ENCODE measurements at places on chromosomes 1 and 21.

- DNase-seq = no peak
These were observed 113.7 kb downstream of the FCRL5 start for GRCh38 chr1:157438613-157439012.

DNA sequence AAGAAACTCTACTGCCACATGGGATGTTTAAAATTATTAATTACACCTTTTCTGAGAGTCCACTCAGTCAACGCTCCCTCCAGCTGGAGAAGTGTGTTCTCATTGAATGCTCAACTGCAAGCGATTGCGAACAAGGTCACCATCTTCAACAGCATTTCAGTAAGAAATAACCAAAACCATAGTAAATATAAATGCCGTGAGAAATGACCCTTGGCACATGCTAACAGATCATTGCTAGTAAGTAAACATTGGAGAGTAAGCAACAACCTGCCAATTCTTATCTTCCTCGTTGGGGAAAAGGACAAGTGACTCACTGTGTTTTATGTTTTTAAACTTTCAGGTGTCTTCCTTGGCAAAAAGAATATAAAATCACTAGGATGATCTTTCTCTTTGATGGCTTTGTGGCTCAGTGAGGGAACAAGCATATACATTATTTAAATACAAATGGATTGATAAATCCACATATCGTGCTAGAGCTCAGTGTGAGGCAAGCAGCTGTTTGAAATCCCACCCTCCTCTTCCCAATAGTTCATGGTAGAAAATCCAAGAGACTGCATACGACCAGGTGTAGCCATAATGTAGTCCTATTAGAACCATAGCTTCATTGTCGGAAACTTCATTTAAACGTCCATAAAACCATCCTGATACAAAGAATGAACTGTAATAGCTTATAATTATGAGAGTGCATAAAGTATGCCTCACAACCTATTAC lies 214.6 kb downstream of the GRIK1 start:
- no peak for DNase-seq

DNA sequence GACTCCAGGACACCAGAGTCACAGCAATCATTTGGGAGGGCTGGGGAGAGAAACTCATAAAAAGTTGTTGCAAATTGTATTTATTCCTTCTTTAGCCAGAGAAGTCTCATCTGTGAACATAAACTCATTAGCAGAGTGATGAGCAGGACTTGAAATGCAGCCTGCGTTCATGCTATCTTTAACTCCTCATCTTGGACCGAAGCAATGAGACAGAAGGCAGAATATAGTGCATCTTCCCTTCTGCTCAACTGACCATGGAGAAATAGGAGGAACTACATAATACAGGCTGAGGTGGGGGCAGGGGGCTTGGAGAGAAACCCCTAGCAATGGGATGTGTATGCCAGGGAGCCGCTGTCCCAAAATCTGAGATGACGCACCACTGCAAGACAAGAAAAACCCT lies 121.8 kb upstream of the AJAP1 start:
- DNase-seq = no peak

DNA sequence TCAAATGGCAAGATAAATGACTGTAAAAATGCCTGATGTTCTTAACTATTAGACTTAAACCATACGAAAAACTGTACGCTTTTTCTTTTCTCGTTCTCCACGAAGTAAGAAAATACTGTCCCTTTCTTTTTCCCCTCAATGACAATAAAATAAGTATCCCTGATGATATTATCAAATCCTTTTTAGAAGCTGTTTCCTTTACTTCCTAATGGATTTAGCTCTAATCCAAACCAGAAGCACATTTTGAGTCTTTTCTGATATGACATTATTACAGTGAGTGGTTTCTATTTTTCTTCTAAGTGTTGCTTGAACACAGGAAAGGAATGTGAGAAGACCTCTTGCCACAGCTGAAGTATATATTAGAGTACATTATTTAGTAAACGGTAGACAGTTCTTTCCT lies 32.4 kb downstream of the DNM3 start:
- DNase-seq = no peak

DNA sequence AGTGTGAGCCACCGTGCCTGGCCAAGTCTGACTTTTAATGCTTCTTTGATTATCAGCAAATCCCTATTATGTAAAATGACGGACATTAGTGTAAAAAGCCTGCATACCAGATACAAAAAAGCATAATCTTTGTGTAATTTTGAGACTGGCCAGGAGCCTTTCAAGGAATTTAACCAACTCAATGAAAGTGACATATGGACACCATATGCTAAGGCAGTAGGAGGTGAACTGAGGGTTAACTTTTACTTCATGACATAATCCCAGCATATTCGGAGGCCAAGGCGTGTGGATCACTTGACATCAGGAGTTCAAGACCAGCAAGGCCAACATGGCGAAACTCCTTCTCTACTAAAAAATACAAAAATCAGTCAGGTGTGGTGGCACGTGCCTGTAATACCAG lies 94.6 kb downstream of the EIF4G3 start:
- no peak for DNase-seq

- DNase-seq = no peak
These were observed 84.8 kb downstream of the DMRTB1 start for GRCh38 chr1:53543778-53544695.

- no peak for DNase-seq
These were observed 23.5 kb downstream of the PLA2G2D start for GRCh38 chr1:20095564-20096434.

DNA sequence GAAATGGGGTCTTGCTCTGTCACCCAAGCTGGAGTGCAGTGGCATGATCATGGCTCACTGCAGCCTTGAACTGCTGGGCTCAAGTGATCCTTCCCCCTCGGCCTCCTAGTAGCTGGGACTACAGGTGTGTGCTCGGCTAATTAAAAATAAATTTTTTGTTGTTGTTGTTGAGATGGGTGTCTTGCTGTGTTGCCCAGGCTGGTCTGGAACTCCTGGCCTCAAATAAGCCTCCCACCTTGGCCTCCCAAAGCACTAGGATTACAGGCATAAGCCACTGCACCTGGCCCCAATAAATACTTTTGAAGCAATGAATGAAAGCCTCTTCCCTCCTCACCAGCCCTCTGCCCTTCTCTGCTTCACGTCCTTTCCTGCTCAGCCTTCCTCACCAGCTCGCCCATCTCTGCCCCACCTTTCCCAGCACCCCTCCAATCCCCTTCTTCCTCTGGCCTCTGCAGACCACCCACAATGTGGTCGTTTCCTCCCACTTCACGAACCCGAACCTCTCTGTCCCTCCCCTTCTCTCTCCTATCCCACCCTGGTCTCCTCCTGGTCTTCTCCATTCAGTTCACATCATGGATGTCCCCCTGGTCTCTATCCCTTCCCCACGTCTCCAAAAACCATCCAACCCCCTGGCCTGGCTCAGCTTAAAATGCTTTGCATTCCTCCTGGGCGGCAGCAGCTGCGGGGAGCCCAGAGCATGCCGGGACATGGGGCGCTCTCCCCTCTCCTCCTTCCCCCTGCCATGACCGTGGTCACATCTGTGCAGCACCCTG lies 38.4 kb downstream of the RAP1GAP start:
- DNase-seq = no peak

DNA sequence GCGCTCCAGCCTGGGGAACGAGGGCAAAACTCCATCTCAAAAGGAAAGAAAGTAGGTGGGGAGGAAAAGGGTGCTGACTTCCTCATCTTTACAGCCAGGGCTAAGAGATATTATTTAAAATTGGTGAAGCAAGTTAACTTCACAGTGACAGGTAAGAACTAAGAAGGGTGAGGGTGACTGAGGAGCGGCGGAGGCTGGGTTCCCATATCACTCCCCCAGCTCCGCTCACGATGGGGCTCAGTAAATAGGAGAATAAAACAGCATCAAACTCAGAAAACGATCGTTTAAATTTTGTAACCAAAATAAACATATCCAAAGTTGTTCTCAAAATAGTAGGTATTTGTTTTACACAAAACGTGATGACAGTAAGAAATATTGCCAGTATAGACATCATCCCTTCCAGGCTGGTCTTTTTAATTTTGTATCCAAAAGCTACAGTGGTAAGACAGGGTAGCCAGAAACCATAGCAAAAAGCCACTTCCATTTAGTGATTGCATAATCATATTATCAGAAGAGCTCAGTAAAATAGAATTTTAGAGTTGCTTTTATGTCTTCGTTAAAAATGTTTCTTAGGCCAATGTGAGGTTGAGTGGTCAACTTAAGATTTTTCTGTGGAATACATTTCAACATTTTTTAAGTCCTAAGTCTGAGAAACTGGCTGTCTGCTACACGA lies 26.2 kb upstream of the ADARB1 start:
- no peak for DNase-seq

GRCh38 chr1:5451671-5452070 lies 540.6 kb downstream of the NPHP4 start:
- DNase-seq = no peak

DNA sequence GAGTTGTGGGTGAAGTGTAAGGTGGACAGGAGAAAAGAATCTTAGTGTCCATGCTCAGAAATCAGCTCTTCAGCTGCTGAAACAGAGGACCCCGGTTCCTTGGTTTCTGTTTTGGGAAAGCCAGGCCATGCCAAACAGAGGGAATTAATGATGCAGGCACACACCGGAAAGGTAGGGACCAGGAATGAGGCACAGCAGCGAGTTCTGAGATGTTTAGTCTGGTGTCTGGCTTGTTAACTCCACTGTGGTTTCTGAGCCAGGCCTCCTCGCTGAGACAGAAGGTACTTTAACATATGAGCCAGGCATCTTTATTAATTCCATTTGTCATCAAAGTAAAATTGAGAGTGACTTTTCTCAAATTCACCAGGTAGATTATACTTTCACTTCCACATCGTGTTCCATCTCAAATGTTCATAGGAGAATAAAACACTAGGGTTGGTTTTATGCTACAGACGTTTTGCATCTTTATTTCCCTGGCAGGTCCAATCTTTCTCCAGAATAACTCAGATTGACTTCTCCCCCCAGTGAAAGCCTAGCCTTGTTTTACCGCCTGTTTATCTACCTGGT lies 23.5 kb downstream of the LRRC8D start:
- no peak for DNase-seq

- peak; percentile 87 for DNase-seq
These were observed 39.5 kb downstream of the EPHB2 start for GRCh38 chr1:22749919-22750684.

GRCh38 chr21:30874526-30874925 lies 6.9 kb downstream of the KRTAP11-1 start:
- no peak for DNase-seq

- DNase-seq = no peak
These were observed 25.3 kb downstream of the DPH5 start for GRCh38 chr1:101000131-101000873.

DNA sequence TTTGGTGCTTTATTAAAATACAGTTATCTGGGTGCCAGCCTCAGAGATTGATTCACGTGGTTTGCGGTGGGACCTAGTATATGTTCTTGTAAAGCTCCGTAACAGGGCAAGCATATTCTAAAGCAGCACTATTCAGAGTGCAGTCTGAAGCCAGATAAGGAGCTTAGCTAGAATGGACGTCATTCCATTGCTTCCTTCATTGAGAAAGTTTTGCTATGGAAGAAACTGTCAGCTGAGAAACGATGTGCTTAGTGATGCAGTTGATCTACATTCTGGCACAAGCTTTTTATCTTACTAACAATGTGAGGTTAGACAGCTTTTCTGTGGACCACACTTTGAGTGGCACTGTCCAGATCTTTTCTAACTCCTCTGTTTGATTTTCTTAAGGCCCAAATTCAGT lies 26.2 kb downstream of the SLC44A3 start:
- DNase-seq = no peak

- no peak for DNase-seq
These were observed 847.1 kb downstream of the KCNT2 start for GRCh38 chr1:195761104-195761503.

DNA sequence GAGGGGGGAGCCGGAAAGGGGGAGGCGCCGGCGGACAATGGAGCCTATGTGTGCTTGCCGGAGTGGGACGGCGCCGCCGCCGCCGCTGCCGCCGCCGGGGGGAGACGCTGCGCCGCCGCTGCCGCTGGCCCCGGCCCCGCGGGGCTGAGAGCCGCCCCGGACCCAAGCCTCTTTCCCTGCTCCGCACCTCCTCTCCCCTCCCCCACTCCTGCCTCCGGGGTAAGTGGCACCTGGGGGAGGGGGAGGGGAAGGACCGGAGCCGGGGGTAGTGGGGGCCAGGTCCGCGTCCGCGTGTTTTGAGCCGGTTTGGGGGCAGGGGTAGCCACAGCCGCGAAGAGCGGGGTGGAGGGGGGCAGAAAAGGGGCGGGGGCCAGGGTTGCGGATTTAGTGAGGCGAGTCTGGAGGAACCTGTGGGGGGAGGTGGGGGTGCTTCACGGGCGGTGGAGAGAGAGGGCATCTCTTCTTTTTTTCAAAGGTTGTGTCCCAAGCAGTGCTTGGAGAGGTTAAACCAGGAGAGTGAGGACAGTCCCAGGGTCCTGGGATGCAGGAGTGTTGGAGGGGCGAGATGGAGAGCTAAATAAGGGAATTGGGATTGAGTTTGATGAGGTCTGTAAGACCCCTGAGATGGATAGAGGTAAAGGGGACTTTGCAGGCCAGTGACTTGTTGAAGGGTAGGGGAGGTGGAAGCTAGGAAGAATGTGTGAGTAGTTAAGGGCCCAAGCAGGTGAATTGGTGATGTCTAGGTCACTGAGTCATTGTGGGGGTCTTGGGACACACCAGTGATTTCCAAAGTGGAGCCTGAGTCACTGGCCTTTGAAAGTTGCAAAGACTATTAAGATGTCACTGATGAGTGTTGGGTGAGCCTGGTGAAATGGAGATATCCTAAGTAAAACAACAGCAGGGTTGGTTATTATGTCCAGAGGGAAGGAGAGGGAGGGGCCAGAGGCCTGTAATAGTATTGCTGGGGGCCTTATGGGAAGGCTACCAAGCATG lies 59.1 kb downstream of the BCL9 start:
- DNase-seq = peak; percentile 17

DNA sequence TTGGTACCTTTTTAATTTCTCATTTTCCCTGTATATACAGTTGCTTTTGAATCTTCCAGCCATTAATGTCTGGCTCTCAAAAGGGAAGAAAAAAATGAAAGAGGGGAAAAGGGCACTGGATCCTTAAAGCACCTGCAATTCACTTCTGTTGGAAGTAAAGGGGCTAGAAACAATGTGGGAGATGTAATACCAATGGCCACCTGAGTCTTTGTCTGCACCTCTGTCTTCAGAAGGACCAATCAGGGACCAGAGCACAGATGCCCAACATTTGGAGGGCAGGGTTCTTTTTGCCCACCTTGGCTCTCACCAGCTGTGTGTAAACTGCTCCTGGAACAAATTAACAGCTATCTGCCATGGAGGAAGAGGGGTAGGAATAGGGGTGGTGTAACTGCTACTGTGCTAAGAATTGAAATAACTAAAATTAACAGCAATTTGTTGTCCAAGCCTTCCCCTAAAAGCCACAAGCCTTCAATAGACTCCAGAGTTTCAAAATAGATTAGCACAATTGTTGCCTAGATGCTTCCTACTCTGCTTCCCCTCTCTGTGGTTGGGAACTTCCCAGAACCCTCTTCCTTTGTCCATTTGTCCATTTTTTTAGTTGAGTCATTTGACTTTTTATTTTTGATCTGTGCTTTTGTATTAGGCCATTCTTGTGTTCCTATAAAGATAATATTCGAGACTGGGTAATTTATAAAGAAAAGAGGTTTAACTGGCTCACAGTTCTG lies 11.5 kb upstream of the LRRC8B start:
- DNase-seq = no peak

DNA sequence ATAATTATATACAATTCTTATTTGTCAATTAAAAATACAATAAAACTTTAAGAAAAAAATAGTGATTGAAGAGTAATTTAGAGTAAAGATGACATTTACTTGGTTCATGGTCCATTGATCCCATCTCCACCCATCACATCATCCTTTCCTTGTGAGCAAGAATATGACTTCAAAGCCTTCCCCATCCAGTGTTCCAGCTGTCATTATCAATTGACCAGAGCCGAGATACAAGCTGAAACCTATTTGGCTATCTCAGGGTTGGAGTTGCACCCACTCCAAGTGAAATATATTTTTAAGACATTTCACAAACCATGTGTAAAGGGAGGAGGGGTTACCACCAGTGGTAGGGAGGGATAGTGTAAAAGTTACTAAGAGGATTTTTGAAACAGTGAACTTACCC lies 428.9 kb upstream of the C1orf87 start:
- DNase-seq = no peak
